Thoracic aorta (tissue), 2 donors: ENCODE measurements at places on chromosomes 16 and 17. TPM values are rescaled to one million over a fixed set of nuclear protein-coding genes. Genes with fewer than 3 reads are reported as not detected.

The GAS7 gene
- 69.0 TPM for total RNA-seq

GRCh38 chr17:40268141-40268712 is 19.5 kb upstream of the CDC6 start:
- H3K4me1 ChIP-seq, result no peaks in the 10 kb centered on the region
- no peaks in the 10 kb centered on the region for H3K27me3 ChIP-seq
- no peak overlapping the region for H3K4me3 ChIP-seq
- peaks cover 35% of the 10 kb centered on the region for H3K36me3 ChIP-seq
- no peak overlapping the region for H3K27ac ChIP-seq
- DNase-seq, result no peak

GRCh38 chr17:62085511-62086408 is 20.7 kb upstream of the MED13 start:
- DNase-seq, result no peak
- no peak overlapping the region for H3K27ac ChIP-seq
- no peaks in the 10 kb centered on the region for H3K27me3 ChIP-seq
- no peaks in the 10 kb centered on the region for H3K36me3 ChIP-seq

GRCh38 chr16:81823111-81823510 is 44.0 kb downstream of the PLCG2 start:
- no peak overlapping the region for H3K4me3 ChIP-seq
- no peaks in the 10 kb centered on the region for H3K4me1 ChIP-seq
- no peak for DNase-seq
- H3K36me3 ChIP-seq, result no peaks in the 10 kb centered on the region
- H3K27ac ChIP-seq, result no peak overlapping the region

The LGALS9C gene
- not detected for total RNA-seq

DNA sequence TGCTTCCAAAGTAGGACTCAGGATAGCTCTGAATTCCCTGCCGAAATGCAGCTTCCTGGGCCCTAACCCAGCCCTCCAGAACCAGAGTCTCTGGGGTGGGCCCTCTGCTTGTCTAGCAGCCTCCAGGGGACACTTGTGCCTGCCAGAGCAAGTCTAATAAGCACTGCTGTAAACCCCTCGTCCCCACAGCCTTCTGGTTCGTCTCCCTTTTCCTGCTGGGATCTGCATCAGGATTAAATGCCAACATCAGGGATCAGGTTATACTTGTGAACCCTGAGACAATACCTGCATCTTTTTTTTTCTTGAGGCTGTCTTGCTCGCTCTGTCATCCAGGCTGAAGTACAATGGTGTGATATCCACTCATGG is 282.0 kb downstream of the SEC14L1 start:
- no peaks in the 10 kb centered on the region for H3K36me3 ChIP-seq
- no peaks in the 10 kb centered on the region for H3K27me3 ChIP-seq
- DNase-seq, result no peak
- H3K4me1 ChIP-seq, result peaks cover 53% of the 10 kb centered on the region
- H3K4me3 ChIP-seq, result no peak overlapping the region

DNA sequence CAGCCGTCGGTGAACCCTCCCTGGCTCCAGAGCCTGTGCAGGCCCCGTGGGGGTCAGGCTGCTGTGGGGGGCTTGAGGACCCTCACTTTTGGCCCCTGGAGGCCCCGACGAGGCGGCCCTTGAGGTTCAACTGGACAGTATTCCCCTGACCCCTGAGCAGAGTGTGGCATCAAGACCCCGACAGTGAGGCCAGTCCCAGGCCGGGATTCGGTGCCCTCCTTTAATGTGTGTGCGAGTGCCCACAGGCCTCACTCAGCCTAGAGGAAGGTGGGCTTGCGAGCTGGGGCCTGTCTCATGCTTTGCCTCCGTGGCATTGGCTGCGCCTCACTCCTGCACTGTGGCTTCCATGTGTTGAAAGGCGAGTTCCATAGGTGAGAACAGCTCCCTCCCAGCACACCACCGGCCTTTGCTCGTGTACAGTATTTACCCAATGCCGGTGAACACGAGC is 94.5 kb downstream of the METRNL start:
- H3K4me1 ChIP-seq, result no peaks in the 10 kb centered on the region
- no peak overlapping the region for H3K27ac ChIP-seq
- no peak for DNase-seq
- no peaks in the 10 kb centered on the region for H3K36me3 ChIP-seq

The HLF gene
- total RNA-seq, result 10.2 TPM

DNA sequence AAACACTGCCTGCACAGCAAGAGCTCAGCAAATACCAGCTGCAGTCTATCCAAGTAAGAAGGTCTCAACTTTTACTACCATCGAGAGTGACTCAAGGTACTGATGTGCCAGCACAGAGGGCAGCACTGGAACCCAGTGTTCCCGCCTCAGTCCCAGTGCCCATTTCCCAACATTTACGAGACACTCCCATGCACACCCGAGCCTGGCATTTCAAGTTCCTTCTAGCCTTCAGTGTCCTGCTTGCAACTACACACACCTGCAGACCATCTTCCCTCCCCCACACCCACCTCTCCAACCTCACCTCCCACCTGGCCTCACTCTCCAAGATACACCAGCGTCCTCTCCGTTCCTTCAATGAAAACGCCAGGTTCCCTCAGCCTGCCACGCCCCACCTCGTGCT is 3.2 kb downstream of the KLHDC4 start:
- H3K4me1 ChIP-seq, result peaks cover 19% of the 10 kb centered on the region
- peaks cover 16% of the 10 kb centered on the region for H3K36me3 ChIP-seq
- DNase-seq, result no peak
- H3K27me3 ChIP-seq, result no peaks in the 10 kb centered on the region
- H3K4me3 ChIP-seq, result no peak overlapping the region
